ENCODE measurements at places on chromosomes 3 and 15.

GRCh38 chr15:63553388-63553791, 43.8 kb upstream of the FBXL22 start:
- DNase-seq = peak; percentile 46

DNA sequence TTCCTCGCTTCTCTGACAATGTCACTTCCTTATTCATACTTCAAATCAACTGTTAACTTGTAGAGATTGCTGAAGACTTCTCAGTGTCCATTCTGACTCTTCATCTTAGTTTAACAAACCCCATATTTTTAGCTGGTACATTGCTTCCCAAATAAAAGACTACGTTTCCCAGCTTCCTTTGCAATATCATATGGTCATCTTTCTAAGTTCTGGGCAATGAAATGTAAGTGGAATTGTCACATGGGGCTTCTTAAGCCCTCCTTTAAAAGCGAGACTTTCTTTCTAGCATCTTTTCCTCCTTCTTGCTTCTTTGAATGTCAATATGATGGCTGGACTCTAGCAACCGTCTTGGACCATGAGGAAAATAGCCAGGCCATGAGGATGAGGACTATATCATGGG, 239.0 kb downstream of the ZNF621 start:
- no peak for DNase-seq

GRCh38 chr3:5056111-5056391, 66.0 kb upstream of the ARL8B start:
- DNase-seq = no peak

GRCh38 chr3:145395421-145395820, 765.6 kb downstream of the PLOD2 start:
- DNase-seq = no peak

GRCh38 chr3:128324911-128325592, 141.6 kb downstream of the DNAJB8 start:
- DNase-seq = no peak

All from NCI-H526 (cell line).